CD4-positive, alpha-beta memory T cell (primary cell): ENCODE measurements at places on chromosomes 4 and X. TPM values are rescaled to one million over a fixed set of nuclear protein-coding genes. Genes with fewer than 3 reads are reported as not detected.

DNA sequence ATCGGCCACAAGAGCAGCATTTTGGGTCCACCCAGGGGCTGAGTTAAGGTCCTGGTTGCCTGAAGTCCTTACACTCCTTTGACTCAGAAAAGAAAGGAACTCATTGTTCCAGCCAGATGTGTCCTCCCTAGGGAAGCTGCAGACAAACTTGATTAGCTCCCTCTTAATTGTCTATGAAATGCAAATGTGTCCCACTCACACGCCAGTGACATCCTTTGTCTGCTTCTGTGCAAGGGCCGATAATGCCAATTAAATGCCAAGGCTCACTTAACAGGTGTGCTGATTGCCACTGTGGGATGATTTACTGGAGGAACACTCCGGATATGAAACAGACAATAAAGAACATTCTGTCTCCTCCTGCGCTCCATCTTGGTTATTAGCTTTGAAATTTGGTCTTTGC lies 332.9 kb upstream of the CPEB2 start:
- no peak for DNase-seq

DNA sequence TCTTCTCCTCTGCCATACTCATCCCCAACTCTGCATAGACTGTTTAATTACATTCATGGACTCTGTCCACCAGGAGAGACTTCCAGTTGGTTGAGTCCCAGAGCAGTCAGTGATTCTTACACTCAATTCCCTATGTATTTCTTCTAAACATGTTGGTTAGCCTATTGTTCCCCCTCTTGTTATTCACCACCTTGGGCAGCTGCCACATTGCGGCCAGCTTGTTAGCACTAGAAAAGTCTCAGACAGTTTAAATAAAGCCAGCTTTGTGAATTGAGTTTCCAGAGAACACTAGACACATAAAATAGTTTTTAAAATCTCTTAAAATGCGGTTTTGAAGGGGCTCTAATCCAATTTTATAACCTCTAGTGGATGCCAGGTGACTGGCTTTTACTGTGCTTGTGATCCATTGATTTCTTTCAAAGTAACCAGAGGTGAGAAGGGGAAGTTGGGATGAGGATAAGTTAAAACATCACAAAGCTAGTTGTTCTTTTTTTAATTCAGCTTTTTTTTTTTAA lies 827.7 kb downstream of the FSTL5 start:
- DNase-seq = no peak

- no peak for DNase-seq
Observed at GRCh38 chr4:40506492-40506891, 123.2 kb downstream of the RBM47 start.

- DNase-seq = no peak
Observed at GRCh38 chr4:144787365-144788258, 141.7 kb downstream of the HHIP start.

GRCh38 chrX:125436855-125437254 lies 117.2 kb downstream of the TEX13C start:
- no peak for DNase-seq

DNA sequence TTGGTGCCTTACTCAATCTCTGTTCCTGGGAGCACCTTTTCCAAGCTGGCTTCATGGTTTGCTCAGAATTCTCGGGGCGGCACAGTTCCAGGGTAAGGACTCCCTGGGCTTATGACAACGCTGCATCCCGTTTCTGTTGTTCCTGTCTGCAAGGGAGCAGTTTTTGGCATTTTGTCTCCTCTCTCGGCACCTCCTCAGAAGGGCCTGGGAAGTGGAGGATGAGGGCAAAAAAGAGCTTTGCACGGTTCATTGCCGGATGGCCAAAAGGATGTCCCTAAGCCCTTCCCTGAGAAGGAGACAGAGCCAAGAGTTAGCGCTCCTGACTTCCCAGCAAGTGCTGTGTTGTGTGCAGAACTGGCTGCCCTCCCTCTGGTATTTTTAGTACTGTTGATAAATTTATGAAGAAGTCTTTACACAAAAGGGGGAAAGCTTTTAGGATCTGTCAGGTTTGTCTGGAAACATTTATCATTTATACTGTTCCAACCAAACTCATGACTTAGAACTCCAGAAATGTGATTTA lies 13.4 kb downstream of the SRD5A3 start:
- DNase-seq = no peak

- DNase-seq = peak; percentile 27
Observed at GRCh38 chr4:177308847-177309521, 690 bp upstream of the NEIL3 start.

GRCh38 chr4:77248805-77249204 lies 91.8 kb downstream of the CCNG2 start:
- DNase-seq = no peak

GRCh38 chrX:43500246-43500645 lies 155.9 kb upstream of the MAOA start:
- DNase-seq = no peak

- no peak for DNase-seq
Observed at GRCh38 chrX:650811-651210, 20.2 kb downstream of the SHOX start.

DNA sequence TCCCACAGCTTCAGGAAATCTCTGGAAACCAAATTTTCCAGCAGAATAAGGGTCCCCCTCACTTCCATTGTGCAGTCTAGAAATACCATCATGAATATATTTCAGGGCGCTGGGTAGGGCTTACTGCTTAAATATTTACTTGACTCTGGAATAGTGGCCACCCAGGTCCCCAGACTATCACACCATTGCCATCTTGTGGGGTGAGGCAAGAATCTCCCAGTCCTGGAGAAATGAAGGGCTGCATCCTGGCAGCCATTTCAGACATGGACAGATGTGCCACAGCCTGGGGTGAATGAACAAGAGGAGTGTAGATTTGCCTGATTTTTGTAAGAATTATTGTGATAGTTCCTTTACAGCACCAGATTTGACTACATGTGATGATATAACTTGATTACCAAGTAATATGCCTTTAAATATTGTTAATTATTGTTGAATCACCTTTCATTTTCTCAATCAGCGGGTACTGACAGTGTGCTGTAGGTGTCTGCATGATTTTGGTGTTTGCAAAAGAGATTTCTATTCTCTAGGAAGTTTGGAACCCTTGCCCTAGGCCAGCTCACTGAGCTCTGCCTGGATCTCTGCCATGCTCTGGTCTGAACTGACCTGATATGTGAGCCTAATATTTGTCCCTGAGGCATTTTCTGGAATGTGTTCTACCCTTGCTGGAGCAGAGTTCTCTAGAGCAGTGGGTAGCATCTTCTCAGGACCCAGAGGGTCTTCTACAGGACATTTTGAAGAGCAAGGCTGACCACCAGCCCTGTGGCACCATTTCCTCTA lies 183.4 kb downstream of the KIT start:
- no peak for DNase-seq

DNA sequence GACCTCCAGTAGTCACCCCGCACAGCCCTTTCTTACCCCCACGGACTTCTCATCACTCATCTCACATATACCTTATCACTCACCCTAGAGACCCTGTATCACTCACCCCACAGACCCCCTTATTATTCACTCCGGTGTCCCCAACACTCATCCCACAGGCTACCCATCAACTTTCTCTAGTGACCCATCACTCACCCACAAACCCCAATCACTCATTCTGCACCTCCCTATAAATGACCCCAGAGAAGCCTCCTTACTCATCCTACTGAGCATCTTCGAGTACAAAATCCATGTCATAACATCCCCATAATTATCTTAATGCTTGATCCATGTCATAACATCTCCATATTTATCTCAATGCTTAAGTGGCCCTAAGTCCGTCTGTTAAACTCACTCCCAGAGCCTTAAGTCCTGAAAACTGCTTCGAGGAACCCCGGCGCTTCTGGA lies 934 bp downstream of the ZNF41 start:
- DNase-seq = no peak

- DNase-seq = no peak
Observed at GRCh38 chr4:81021142-81021944, 9.2 kb upstream of the BMP3 start.

DNA sequence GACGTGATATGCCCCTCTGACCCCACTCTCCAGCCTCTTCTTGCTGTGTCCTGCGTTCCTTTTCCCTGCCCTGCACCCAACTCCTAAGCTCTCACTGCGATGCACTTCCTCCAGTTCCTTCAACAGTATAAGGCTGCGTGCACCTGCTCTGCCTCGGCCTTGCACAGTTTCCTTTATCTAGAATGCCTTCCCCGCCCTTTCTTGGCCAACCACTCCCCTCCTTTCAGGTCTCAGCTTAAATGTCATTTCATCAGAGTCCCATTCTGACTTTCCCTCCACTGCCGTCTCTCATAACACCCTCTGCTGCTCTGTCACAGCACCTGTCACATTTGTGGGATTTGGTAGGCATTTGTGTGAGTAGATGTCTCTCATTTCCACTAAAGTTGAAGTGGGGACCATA lies 58.4 kb upstream of the NEIL3 start:
- no peak for DNase-seq

DNA sequence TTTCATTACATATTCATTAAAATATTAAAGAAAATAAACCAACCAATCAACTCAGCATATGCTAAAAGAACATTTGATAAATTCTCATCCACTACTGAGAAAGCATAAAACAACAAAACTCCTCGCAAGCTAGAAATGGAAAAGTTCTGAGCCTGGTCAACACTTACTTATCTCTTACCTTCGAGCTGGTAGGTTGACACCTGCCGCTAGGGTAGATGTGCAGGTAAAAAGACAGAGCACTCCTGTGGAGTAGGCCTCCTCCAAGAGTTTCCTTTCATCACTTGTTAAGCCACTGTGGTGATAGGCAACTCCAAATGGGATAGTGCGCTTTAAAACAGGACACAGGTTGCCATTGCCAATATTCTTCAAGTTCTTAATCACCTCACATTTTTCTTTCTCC lies 18.9 kb downstream of the HELQ start:
- DNase-seq = no peak

GRCh38 chr4:173002830-173003561 lies 165.6 kb upstream of the GALNT7 start:
- DNase-seq = no peak

DNA sequence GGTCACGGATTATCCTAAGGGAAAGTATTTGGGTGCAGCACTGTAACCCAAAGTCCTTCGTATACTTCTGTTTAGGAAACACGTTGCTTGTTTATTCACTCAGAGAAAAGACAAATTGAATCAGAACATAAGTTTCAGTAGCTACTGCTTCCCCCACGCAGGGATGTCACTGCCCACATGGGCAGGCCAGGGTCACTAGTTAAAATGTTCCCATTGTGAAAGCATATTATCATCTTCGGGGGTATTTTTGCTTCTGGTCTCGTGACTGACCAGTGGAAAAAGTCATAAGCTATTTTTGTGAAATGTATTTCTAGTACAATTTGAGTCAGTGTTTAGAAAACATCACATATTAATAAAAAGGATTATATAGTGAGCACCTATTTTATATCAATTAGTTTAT lies 377.8 kb downstream of the PCDH7 start:
- DNase-seq = no peak

DNA sequence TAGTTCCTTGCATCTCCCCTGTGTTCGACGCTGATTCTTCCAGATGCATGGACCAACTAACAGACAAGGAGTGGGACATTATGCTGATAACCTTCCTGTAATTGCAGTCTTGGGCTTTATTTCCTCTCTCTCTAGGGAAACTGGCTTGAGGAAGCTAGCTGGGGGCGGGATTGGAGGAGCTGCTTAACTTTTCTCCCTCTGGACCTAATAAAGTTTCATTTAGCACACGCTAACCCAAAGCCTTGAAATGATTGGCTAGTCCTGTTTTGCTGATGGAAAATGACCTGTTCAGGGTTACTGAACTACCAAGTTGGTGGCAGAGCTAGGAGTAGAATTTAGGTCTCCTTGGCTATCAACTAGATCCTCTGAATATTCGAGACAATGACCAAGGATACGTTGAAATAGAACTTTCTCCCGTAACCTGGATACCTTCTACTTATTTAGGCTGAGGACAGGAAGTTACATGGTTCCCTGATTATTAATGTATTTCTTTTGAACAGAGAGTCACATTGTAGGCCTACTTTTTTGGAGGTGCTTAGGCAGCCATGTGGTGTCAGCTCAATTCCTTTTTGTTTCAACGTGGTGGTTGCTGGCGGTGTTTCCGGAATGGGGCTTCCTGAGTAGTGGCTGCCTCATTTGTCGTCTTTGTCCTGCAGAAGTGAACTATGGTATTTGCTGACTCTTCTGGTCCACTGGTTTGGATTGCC lies 2.0 kb downstream of the PGK1 start:
- peak; percentile 47 for DNase-seq

DNA sequence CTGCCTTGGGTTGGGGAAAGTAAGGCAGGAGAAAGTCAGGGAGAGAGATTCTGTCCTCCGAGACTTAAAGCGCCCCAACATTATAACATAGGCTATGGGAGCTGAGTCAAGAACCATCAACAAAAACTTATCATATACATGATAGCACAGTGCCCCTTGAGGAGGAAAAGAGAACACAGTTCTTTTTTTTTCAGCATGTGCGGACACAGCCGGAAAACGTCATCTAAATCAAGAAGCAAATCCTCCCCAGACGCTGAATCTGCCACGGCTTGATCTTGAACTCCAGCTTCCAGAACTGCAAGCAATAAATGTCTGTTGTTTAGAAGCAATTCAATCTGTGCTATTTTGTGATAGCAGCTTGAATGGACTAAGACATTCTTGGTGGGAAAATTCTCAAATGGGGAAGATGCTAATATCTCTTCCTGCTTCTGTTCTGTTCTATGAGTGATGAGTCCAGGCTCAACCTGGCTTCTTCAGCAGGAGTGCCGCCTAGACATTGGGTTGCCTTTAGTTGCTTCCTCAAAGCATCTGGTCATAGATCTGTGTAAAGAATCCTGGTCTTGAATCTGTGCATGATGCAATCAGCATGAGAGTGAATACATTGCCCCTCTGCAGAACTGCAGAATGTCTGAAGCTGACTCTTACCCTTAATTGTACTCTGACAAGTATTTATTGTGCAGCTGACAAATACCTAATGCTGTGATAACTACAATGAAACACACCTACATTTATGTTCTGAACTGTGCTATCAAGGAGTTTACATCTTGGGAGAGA lies 549.8 kb upstream of the PRKX start:
- no peak for DNase-seq

- DNase-seq = no peak
Observed at GRCh38 chrX:150753357-150753756, 60.2 kb downstream of the MTMR1 start.

EGFL6 gene
- not detected for polyA plus RNA-seq

TASL gene
- 3.7 TPM for polyA plus RNA-seq

PAGE2 gene
- polyA plus RNA-seq = not detected

MAP7D2 gene
- polyA plus RNA-seq = not detected

KIAA1210 gene
- not detected for polyA plus RNA-seq

ATOH1 gene
- polyA plus RNA-seq = not detected

SCRG1 gene
- polyA plus RNA-seq = not detected

PPP1R3F gene
- 4.8 TPM for polyA plus RNA-seq

ERCC6L gene
- polyA plus RNA-seq = 0.25 TPM

POF1B gene
- 0.49 TPM for polyA plus RNA-seq
